ENCODE measurements at places on chromosomes 13 and 19. TPM values are rescaled to one million over a fixed set of nuclear protein-coding genes. Genes with fewer than 3 reads are reported as not detected.

Gene ZNF418
- 18.9 TPM for polyA plus RNA-seq

DNA sequence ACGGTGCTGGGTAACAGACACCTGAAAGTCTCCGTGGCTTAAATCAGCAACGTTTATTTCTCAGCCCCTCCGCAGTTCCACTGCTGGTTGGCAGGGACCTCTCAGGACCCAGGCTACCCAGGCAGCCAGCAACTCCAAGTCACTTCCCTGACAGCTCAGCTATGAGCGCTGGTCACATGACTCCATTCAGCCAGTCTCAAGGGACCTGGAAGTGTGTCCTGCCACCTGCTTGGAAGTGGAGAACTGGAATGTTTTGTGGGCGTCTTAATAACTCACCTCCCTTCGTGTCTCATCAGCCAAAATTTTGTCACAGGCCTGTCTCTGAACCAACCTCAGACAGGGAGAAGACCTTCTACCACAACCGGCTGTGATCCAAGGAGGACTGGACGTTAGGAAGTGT, 72.8 kb downstream of the DPF1 start:
- no peak for DNase-seq

Gene CASP14
- 0.04 TPM for polyA plus RNA-seq

DNA sequence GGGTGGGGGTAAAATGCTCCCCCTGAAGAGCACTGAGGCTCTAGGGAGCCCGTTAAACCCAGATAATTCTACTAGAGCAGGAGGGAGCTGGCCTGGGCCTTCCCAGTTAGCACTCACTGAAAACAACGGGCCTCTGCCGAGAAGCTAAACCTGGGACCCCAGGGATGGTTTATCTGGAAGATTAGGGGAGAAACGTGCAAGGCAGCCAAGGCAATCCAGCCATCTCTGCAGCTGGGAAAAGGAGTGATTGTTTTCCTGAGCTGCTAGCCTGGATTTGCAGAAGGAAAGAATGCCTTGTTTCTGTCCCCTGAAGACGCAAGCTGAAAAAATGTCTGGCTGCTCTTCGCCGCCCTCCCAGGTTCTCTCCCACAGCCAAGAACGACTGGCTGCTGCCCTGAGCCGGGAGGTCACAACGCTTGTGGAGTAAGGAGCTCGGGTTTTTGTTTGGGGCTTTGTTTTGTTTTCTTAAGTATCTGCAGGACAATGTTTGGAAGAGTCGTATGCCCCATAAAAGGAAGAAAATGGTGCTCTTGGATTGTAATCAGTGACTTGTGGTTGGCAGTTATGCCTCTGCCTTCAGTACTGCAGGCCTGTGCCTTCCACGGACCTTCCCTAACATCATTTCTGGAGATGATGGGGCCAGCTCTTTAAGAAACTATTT, 31.5 kb downstream of the COL4A2 start:
- peak; percentile 89 for DNase-seq

GRCh38 chr13:23656637-23657371, 86.6 kb downstream of the TNFRSF19 start:
- DNase-seq = peak; percentile 46

- DNase-seq = no peak
Measured at GRCh38 chr19:48632692-48633147, 4.5 kb downstream of the DBP start.

Measured in muscle of arm (tissue), 14 donors.